Upper lobe of left lung (tissue), 6 donors: ENCODE measurements at places on chromosomes 4 and X. TPM values are rescaled to one million over a fixed set of nuclear protein-coding genes. Genes with fewer than 3 reads are reported as not detected.
A peak's percentile ranks its signal among the peaks of the same experiment; 100 is the strongest.

GRCh38 chrX:106894392-106894909 lies 8.7 kb downstream of the RIPPLY1 start:
- no peaks in the 10 kb centered on the region for H3K27me3 ChIP-seq
- no peaks in the 10 kb centered on the region for H3K4me1 ChIP-seq
- no peak overlapping the region for H3K27ac ChIP-seq

DNA sequence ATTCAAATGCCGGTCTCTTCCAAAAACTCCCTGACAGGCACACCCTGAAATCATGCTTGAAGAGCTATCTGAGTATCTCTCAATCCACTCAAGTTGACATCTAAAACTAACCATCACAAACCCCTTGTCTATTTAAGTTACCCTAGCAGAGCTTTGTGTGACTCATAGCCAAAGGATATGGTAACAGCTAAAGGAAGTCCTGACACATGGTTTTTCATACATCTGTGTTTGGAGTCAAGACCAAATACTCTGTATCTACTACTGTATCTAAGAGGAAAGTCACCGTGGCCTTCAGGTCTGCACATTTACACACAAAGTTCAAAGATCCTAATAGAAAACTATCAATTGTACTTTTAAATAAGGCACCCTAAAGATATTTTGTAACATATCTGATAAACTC lies 239.6 kb upstream of the VCX start:
- no peaks in the 10 kb centered on the region for H3K36me3 ChIP-seq
- no peak overlapping the region for H3K4me3 ChIP-seq
- no peaks in the 10 kb centered on the region for H3K4me1 ChIP-seq

DNA sequence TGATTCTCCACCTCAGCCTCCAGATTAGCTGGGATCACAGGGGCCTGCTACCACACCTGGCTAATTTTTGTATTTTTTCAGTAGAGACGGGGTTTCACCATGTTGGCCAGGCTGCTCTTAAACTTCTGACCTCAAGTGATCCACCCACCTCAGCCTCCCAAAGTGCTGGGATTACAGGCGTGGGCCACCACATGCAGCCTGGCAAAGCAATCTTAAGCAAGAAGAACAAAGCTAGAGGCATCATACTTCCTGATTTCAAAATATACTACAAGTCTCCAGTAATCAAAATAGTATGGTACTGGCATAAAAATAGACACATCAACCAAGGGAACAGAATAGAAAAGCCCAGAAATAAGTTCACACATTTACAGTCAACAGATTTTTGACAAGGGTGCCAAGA lies 12.8 kb upstream of the F8A1 start:
- no peaks in the 10 kb centered on the region for H3K36me3 ChIP-seq
- H3K4me1 ChIP-seq: no peaks in the 10 kb centered on the region
- no peaks in the 10 kb centered on the region for H3K27me3 ChIP-seq
- no peak overlapping the region for H3K4me3 ChIP-seq
- DNase-seq: no peak
- H3K27ac ChIP-seq: no peak overlapping the region

- no peak overlapping the region for H3K27ac ChIP-seq
- peaks cover 17% of the 10 kb centered on the region for H3K4me1 ChIP-seq
- no peak overlapping the region for H3K4me3 ChIP-seq
- DNase-seq: peak; percentile 15
- H3K27me3 ChIP-seq: no peaks in the 10 kb centered on the region
- H3K36me3 ChIP-seq: no peaks in the 10 kb centered on the region
Observed at GRCh38 chr4:5706486-5707290, 1.7 kb downstream of the EVC2 start.

DNA sequence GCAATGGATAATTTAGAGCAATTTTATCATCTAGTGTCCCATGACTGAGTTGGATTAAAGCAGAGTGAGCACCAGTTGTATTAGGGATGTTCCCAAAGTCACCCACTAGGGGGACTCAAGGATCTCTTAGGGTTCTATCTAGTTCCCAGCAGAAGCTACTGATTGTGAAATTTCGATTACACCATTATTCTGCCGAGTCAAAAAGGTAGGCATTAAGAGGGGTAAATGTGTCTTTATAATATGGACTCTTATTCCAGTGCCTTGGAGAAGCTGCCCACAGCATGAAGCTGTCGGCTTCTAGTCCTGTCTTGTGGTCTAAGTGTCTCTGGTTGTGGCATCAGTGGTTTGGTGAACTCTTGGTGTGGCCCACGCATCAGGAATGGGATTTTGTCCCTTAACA lies 53.3 kb downstream of the RGS12 start:
- H3K36me3 ChIP-seq: no peaks in the 10 kb centered on the region
- peaks cover 16% of the 10 kb centered on the region for H3K4me1 ChIP-seq
- H3K4me3 ChIP-seq: no peak overlapping the region
- no peak overlapping the region for H3K27ac ChIP-seq
- DNase-seq: no peak

DNA sequence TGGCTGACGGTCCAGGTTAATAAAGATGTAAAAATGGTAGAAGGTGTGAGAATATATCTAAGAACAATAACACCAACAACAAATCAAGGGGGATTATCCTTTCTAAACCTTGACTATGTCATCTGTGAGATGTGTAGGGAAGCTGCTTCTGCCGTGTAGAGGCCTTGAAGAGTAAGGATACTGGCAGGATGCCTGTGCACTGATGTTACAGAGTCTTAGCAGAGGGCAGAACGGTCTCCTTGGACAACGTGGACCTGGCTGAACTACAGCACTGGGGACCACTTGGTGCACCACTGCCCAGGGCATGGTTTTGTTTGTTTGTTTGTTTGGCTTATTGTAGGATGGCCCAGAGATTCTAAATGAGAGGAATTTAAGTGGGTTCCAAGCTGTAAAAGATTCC lies 33.5 kb downstream of the GPAT3 start:
- H3K36me3 ChIP-seq: no peaks in the 10 kb centered on the region
- no peak overlapping the region for H3K4me3 ChIP-seq
- H3K4me1 ChIP-seq: no peaks in the 10 kb centered on the region
- H3K27me3 ChIP-seq: no peaks in the 10 kb centered on the region

GRCh38 chr4:79958466-79959264 lies 114.4 kb downstream of the ANTXR2 start:
- no peaks in the 10 kb centered on the region for H3K4me1 ChIP-seq
- H3K4me3 ChIP-seq: no peak overlapping the region
- H3K27me3 ChIP-seq: no peaks in the 10 kb centered on the region
- peaks cover 1% of the 10 kb centered on the region for H3K36me3 ChIP-seq
- no peak for DNase-seq
- H3K27ac ChIP-seq: no peak overlapping the region

DNA sequence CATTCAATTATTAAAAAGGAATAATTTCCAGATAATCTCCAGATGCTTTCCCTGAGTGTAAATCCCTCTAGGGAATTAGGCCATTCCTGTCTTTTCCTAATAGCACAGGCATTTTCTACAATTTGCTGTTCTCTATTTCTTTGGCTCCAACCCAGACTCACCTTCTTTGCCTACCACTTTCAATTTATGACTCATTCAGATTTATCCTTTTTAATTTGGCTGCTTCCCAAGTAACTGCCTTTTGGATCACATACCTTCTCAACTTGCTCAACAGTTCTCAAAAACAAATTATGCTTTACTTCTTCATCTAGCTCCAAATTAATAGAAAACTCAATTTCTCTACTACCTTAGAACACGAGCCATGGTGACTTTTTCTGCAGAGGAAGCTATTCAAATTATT lies 1166.3 kb upstream of the PCDH7 start:
- H3K27me3 ChIP-seq: no peaks in the 10 kb centered on the region
- no peak overlapping the region for H3K4me3 ChIP-seq
- no peak overlapping the region for H3K27ac ChIP-seq

- H3K27me3 ChIP-seq: no peaks in the 10 kb centered on the region
- DNase-seq: no peak
Observed at GRCh38 chr4:77734928-77735327, 84.2 kb downstream of the CNOT6L start.

GRCh38 chr4:159562366-159562765 lies 459.5 kb downstream of the RAPGEF2 start:
- H3K36me3 ChIP-seq: no peaks in the 10 kb centered on the region
- no peak overlapping the region for H3K4me3 ChIP-seq
- no peaks in the 10 kb centered on the region for H3K27me3 ChIP-seq
- H3K4me1 ChIP-seq: no peaks in the 10 kb centered on the region
- H3K27ac ChIP-seq: no peak overlapping the region

DNA sequence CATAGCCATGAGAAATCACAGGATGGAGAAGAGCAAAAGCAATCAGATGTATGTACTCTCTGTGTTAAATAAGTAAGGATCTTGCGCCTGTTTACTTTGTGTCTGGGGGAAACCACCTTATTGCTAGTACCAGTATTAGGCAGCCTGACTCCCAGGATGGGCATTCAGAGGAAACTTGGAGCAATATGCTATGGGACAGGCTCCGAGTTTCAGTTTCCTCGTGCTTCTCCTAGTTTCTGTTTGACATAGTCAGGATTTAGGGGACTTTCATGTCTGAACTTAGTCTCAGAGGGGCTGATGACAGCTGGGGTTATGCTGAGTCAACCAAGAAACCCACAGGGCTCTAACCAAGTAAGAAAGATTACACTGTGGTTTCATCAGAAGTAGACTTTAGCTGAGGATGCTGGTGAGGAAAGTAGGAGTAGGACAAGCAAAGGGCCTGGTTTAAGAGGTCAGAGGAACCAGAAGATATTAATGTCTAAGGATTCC lies 13.5 kb downstream of the NSUN7 start:
- no peak for DNase-seq
- H3K27ac ChIP-seq: no peak overlapping the region

- no peaks in the 10 kb centered on the region for H3K4me1 ChIP-seq
- H3K27ac ChIP-seq: no peak overlapping the region
- no peaks in the 10 kb centered on the region for H3K36me3 ChIP-seq
- DNase-seq: no peak
Observed at GRCh38 chr4:75469896-75470295, 44.3 kb downstream of the RCHY1 start.

GRCh38 chr4:119647558-119647957 lies 19.0 kb upstream of the PDE5A start:
- H3K27ac ChIP-seq: no peak overlapping the region
- no peak for DNase-seq
- H3K4me3 ChIP-seq: no peak overlapping the region
- no peaks in the 10 kb centered on the region for H3K27me3 ChIP-seq
- no peaks in the 10 kb centered on the region for H3K4me1 ChIP-seq

DNA sequence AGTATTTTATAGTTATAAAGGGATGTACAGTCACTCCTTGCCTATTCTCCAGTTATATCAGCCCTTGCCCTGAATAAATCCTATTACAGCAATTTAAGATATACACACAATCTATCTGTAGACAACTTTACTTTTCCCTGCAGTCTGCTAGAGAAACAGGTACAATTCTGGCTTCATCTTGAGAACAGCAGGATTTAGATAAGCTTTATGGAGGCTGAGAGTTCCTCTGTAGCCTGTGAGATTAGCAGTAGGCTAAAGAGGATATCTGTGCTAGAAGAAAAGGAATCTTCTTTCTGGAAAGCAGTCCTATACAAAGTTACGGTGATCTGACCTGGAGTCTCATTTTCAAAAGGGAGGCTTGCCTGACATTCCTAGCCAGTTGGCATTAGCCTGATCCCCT lies 290.3 kb downstream of the GALNTL6 start:
- DNase-seq: no peak
- H3K4me1 ChIP-seq: no peaks in the 10 kb centered on the region

- no peak for DNase-seq
- H3K27ac ChIP-seq: no peak overlapping the region
- H3K4me1 ChIP-seq: no peaks in the 10 kb centered on the region
- no peaks in the 10 kb centered on the region for H3K36me3 ChIP-seq
- H3K4me3 ChIP-seq: no peak overlapping the region
Observed at GRCh38 chrX:124117325-124117724, 155.8 kb downstream of the STAG2 start.

DNA sequence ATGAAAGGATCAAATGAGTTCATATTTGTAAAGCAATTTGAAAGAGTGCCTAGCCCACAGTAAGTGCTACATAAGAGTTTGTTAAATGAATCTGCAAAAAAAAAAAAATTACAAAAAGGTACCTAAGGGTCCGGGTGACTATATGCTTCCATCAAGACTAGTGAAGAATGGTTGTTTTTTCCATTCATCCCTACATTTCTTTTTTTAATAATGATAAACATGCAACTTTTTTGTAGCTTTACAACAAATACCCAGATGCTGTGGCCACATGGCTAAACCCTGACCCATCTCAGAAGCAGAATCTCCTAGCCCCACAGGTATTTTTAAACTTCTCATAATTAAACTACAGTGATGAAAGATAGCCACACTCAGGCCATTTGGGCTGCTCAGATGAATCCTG lies 4.3 kb downstream of the SPP1 start:
- H3K4me1 ChIP-seq: no peaks in the 10 kb centered on the region
- H3K4me3 ChIP-seq: no peak overlapping the region
- H3K27me3 ChIP-seq: no peaks in the 10 kb centered on the region

- DNase-seq: no peak
- no peaks in the 10 kb centered on the region for H3K36me3 ChIP-seq
Observed at GRCh38 chr4:119135721-119136121, at the start of gene MYOZ2. Gene MYOZ2, plus strand, starts transcription at chr4:119135832. Its CDS starts 694 bp downstream, at chr4:119136526.

- H3K27me3 ChIP-seq: no peaks in the 10 kb centered on the region
- no peak overlapping the region for H3K4me3 ChIP-seq
- H3K27ac ChIP-seq: no peak overlapping the region
- H3K4me1 ChIP-seq: no peaks in the 10 kb centered on the region
Observed at GRCh38 chr4:108774809-108775530, 12.1 kb upstream of the ETNPPL start.

DNA sequence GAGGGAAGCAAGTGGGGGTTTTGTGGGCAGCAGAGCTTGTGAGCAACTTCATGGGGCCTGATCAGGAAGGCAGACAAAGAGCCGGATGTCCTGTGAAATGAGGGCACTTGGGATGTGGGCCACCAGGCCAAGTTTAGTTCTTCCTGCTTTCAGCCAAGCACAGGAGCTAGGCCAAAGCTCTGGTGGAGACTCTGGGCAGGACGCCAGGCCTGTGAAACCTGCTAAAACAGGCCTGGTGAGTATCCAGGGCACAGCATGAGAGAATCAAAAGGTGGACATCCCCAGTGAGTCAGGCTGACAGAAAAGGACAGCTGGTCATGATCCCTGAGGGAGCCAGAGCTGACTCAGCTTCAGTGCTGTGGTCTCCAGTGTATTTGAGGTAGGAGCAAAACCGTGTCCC lies 95.7 kb downstream of the NPNT start:
- H3K4me1 ChIP-seq: peaks cover 7% of the 10 kb centered on the region
- peak overlapping the region; percentile 63 for H3K27ac ChIP-seq
- no peaks in the 10 kb centered on the region for H3K36me3 ChIP-seq
- H3K4me3 ChIP-seq: no peak overlapping the region
- H3K27me3 ChIP-seq: no peaks in the 10 kb centered on the region
- DNase-seq: no peak

DNA sequence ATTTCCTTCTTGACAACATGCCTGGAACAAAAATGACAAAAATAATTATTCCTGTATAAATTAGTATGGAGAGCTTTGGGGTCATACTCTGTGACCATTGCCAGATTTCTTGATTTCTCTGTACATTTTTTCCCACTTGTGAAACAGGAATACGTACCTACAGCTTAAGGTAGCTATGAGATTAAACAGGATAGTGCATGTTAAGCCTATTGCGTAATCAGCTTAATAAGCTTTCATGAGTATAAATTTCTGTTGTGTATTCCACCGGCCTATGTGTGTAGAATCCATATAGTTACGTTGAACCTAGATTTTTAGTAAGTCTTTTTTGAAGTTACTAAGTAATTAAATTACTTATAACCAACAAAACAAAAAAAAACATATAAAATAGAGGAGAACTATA lies 334.9 kb downstream of the DCTD start:
- no peaks in the 10 kb centered on the region for H3K36me3 ChIP-seq
- no peaks in the 10 kb centered on the region for H3K27me3 ChIP-seq
- no peak for DNase-seq
- H3K4me1 ChIP-seq: no peaks in the 10 kb centered on the region
- H3K4me3 ChIP-seq: no peak overlapping the region
- no peak overlapping the region for H3K27ac ChIP-seq

- H3K4me3 ChIP-seq: no peak overlapping the region
- DNase-seq: no peak
- no peaks in the 10 kb centered on the region for H3K27me3 ChIP-seq
- H3K36me3 ChIP-seq: no peaks in the 10 kb centered on the region
Observed at GRCh38 chr4:76651616-76652015, 216.6 kb downstream of the SHROOM3 start.

The ALAS2 gene
- total RNA-seq: 3.1 TPM

The LCORL gene
- total RNA-seq: 15.4 TPM

The RAB9B gene
- 1.0 TPM for total RNA-seq
